ENCODE measurements at places on chromosomes 12 and 14. TPM values are rescaled to one million over a fixed set of nuclear protein-coding genes. Genes with fewer than 3 reads are reported as not detected.

SYT1 gene
- 23.9 TPM for polyA plus RNA-seq

NPFF gene
- polyA plus RNA-seq = 0.40 TPM

DNA sequence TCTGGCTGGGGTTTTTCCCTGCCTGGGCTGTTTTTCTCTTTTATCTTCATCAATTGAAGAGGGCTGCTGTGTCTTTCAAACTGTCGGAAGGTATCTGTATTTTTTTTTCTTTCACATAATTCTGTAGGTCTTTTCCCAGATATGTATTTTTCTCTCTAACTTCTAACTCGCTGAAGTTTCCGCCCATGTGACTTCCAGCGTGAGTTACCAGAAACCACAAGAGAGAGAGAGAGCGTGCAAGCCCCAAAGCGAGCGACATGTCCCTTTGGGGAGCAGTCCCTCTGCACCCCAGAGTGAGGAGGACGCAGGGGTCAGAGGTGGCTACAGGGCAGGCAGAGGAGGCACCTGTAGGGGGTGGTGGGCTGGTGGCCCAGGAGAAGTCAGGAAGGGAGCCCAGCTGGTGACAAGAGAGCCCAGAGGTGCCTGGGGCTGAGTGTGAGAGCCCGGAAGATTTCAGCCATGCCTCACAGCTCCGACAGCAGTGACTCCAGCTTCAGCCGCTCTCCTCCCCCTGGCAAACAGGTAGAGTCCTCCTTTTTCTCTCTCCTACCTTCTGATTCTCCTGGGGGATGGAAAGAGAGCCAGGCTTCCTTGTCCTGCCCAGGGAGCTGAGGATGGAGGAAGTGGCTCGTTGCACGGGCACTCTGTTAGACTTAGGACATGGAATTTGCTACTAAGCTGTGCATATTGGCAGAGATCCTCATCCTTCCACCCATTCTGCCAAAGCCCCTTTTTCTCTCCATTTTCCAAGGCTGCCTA, at the start of gene BATF:
Gene BATF, plus strand, starts transcription at position 246 of the 759 bp plus-strand sequence. Its CDS starts 214 bp downstream, at position 460.
- no peak for DNase-seq

- no peak for DNase-seq
These were observed 43.1 kb downstream of the ACSS3 start for GRCh38 chr12:81120961-81121360.

KRT72 gene
- polyA plus RNA-seq = not detected

BRAP gene
- 21.1 TPM for polyA plus RNA-seq

C12orf54 gene
- polyA plus RNA-seq = 0.25 TPM

DNA sequence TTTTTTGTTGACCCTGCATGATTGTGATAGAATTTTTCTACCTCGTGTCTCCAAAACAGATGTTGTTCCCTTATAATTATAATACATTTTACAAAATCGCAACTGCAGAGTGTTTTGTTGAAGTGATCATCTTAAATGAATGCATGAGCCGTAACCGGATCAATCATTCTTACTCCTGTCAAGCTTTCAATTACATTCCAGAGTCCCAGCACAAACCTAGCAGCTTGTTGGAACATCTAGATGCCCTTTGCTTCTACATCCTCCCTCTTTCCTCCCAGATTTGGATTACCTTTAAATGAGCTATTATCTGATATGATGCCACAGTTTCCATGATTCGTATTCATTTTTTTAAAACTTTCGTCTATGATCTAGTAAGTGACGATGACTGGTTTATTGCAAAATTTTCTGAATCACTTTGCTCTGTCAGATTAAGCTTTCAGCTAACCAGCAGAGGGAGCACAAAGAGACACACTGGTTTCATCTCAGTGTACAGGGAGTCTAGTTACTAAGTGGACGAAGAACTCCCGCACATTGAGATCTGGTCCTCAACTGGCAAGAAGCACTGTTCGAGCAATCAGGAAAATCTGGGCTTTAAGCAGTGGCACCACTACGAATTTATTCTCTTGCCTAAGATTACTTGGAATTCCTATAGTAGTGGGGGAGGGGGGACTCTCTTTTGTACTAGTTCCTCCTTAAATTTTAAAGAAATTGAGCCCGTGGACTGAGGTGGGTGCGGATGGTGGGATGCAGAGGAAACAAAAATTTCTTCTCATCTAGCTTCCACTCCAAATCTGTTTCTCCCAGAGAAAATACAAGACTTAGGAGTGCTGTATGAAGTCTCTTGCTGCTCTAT, 40.9 kb downstream of the TSHR start:
- DNase-seq = no peak

GRCh38 chr12:125888921-125889320, 823.7 kb downstream of the AACS start:
- DNase-seq = no peak

- no peak for DNase-seq
These were observed 43.3 kb downstream of the PPP1R12A start for GRCh38 chr12:79891506-79892162.

- no peak for DNase-seq
These were observed 273.9 kb downstream of the TMEM132D start for GRCh38 chr12:129629901-129630300.

- no peak for DNase-seq
These were observed 27.5 kb downstream of the A2ML1 start for GRCh38 chr12:8849876-8850275.

GRCh38 chr12:12943586-12944260, 8.2 kb downstream of the GPRC5D start:
- no peak for DNase-seq

GRCh38 chr14:54529811-54530210, 20.1 kb downstream of the CGRRF1 start:
- no peak for DNase-seq

GON7 gene
- 22.5 TPM for polyA plus RNA-seq

AMDHD1 gene
- polyA plus RNA-seq = 1.4 TPM

HCAR3 gene
- polyA plus RNA-seq = 0.28 TPM

DNA sequence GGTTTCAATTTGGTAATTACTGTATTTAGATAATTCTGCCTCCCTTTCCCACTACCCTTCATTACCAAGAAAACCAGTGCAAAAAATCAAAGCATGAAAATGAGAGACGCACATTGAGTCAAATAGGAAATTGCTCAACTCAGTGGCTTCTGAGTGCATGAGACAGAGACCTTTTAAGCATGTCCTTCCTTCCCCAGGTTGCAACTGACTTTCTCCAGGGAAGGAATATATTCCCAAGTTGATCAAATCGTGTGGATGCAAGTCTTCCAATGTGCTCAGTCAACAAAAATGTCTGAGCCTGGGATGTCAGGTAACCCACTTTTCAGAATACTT, 12.9 kb downstream of the BMP4 start:
- no peak for DNase-seq

GRCh38 chr14:100861188-100861936, 35.4 kb downstream of the MEG3 start:
- DNase-seq = no peak

DNA sequence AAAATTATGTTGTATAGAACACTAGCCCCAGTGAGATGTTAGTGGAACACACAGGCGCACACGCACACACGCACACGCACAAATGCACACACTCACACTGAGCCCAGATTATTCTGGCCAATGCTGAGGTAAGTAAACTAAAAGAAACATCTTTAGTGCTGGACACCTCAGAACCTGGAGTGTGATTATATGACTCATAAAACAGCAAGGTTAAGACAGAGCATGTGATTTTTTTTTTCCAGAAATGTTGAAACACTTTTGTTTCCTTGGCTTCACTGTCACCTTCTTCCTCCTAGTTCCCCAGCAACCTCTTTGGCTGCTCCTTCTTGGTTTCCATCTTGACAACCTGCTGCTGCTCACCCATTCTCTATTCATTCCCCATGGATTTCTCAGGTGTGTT, 141.0 kb upstream of the ALG10B start:
- DNase-seq = no peak

DNA sequence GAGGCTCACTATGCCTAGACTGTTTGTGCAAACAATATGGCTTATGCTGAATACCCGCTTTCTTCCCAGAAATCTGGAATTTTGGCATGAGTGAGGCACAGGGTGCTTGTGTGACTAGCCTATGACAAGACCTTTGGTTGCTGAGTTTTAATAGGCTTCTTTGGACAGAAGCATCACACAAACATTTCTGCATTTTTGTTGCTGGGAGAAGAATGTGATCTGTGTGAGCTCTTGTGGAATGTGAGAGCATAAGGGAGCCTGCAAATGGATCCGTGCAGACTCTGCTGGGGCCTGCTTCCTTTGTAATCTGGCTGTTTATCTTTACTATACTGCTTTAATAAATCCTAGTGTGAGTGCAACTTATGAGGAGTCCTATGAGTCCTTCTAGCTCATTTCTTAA, 83.0 kb upstream of the ZDHHC17 start:
- DNase-seq = no peak

FOXA1 gene
- 3.8 TPM for polyA plus RNA-seq
